ENCODE measurements at places on chromosomes 16 and 17.

GRCh38 chr16:74896389-74897370 lies 88.2 kb downstream of the WDR59 start:
- no peak for DNase-seq

DNA sequence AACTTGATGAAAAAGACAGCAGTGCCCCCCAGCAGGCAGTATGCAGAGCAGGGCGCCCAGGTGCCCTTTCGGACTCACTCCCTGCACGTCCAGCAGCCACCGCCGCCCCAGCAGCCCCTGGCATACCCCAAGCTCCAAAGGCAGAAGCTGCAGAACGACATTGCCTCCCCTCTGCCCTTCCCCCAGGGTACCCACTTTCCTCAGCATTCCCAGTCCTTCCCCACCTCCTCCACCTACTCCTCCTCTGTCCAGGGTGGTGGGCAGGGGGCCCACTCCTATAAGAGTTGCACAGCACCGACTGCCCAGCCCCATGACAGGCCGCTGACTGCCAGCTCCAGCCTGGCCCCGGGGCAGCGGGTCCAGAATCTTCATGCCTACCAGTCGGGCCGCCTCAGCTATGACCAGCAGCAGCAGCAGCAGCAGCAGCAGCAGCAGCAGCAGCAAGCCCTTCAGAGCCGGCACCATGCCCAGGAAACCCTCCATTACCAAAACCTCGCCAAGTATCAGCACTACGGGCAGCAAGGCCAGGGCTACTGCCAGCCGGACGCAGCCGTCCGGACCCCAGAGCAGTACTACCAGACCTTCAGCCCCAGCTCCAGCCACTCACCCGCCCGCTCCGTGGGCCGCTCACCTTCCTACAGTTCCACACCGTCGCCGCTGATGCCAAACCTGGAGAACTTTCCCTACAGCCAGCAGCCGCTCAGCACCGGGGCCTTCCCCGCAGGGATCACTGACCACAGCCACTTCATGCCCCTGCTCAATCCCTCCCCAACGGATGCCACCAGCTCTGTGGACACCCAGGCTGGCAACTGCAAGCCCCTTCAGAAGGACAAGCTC lies 43.2 kb downstream of the SREBF1 start:
- no peak for DNase-seq

DNA sequence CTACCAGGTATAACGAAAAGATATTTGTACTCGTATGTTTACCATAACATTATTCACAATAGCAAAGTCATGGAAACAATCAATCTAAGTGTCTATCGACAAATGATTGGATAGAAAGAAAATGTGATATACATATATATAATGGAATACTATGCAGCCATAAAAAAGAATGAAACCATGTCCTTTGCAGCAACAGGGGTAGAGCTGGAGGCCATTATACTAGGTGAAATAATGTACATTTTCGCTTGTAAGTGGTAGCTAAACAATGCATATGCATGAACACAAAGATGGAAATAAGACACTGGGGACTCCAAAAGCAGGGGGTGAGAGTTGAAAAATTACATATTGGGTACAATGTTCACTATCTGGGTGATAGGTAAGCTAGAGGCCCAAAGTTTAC lies 124.0 kb downstream of the MYO1D start:
- no peak for DNase-seq

DNA sequence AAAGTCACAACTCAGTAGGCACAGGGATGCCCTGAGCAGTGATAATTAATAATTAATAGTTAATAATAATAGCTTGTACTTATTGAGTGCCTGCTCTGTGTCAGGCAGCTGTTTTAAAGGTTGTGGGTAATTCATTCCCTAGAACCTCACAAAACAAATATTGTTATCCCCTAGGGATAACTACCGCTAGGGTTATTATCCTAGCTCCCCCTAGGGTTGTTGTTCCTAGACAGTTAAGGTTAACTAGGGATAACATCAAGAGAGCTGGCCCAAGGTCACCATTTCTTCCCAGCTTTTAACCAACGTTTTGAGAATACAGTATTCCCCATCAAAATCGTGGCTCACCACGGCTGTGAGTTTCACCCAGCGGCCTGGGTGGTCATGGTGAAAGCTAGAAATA lies 180.1 kb downstream of the PRKCB start:
- no peak for DNase-seq

GRCh38 chr16:19088341-19088916 lies 21.0 kb downstream of the COQ7 start:
- DNase-seq, result no peak

- DNase-seq, result no peak
Measured at GRCh38 chr17:13055131-13055530, 37.3 kb upstream of the ELAC2 start.

DNA sequence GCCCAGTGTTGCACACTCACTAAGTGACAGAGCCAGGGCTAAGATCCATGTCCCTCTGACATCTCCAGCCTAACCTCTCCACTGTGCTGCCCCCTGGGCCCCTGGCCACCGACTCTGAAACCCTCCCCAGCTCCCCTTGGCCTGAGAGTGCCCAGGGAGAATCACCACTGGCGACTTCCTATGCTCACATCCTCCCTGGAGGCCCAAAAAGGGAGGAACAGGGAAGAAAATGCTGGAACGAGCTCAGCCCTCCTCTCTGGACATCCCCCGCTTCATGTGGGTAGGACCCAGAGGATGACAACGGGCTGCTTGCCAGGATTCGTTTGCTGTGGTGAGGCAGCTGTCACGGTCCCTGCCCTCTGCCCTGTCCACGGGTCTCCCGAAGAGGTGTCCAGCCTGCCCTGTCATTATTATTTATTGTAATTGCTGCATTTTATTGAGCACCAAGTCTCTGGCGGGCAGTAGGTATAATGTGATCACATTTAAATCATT lies 153.5 kb upstream of the RPL38 start:
- DNase-seq, result no peak

GRCh38 chr17:45230787-45231480 lies 9.2 kb downstream of the FMNL1 start:
- DNase-seq, result no peak

DNA sequence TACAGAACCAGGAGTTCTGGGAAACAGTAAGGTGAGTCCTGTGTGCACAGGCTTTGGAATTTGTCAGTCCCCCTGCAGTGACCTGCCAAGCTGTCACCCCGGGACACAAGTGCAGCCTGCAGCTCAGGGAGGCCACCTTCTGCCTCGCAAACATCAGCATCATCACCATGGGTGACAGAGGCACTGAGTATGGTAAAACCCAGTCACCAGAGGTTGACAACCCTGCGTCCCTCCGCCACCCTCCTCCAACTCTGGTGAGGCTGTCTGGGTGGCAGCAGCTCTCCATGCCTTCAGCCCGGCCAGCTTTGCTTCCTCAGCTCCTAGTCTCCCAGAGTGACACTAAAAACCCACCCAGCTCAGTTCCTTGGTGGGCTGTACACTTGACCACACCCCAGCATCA lies 221.0 kb downstream of the CPPED1 start:
- DNase-seq, result no peak

DNA sequence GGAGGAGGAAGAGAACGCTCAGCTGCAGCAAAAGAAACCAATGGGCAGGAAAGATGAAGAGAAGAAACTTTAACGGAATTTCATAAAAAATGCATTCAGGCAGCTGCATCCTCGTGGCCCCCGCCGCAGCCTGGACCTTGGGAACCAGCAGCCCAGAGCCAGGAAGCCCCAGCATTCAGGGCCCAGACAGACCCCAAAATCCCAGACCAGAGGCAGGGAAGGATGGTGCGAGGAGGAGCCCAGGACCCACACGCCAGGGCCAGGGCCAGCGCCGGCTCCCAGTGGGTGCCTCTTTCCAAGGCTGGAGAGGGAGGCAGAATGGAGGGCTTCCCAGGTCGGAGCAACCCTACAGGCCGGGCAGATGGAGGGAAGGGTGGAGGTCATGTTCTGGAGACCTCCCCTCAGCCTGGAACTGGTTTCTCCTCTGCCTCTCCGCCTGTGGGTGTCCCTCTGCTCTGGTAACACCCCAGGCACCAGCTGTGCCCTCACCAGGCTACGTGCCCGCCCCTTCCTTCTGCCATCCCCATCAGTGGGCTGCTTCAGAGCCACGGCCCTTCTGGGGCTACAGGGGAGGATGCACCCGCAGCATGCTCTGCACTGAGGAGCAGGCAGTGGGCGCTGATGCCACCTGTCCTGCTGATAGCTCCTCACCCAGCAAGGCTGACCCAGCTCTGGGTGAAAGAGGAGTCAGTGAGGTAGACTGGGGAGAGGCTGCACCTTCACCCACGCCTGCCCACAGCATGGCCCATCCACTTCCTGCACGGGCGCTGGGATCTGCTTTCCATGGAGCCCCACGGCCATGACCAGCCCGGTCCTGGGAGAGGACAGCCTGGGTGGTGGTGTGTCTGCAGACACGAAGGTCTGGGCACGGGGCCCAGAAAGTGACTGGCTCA lies 1.2 kb upstream of the MIF4GD start:
- no peak for DNase-seq

DNA sequence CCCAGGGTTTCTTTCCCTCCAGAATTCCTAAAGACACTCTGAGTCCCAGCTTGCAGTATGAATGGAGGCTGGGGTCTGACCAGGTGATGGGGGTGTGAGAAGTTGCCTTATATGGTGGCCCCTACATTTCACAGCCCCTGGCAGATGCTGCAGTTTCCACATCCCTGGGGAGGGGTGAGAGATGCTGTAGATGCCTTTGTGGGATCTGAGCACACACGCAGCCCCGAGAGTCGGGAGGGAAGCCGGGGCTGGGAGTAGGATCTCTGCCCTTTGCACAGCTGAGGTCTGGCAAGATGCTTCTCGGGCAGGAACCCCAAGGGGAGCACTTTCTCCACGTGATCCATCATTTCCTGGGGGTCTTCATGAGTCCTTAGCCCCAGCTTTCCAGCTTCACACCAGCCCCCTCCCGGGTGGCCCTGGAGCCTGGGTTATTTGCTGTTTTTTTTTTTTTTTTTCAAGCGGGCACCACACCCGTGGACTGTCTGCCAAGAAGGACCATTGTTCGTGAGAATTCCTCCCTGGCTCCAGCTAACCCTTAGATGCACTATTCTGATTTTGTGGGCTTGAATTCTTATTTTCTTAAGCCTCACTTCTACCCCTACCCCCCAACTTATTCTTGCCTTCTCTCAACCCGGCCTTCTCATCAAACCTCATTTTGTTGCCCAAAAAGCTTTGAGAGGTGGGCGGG lies 50.6 kb downstream of the NTN1 start:
- no peak for DNase-seq

DNA sequence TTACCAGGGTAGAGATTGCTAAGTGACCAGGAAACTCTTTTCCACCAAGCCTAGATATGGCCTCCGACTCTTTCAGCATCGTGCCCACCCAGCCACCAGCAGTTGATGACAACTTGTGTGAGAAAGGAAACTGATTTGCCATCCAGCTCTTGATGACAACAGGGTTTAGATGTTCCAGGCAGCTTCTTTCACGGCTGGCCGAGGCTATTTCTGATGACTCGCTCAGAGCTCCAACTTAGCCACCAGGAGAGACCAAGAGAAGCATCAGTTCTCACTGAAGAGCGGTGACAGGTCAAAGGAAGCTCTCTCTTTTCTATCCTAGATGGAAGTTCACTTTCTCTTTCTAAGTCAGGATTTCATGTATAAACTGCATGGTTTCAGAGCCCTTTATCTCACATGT lies 61.2 kb downstream of the MPHOSPH6 start:
- no peak for DNase-seq

- no peak for DNase-seq
Measured at GRCh38 chr16:66250686-66251431, 115.6 kb upstream of the CDH5 start.

- DNase-seq, result no peak
Measured at GRCh38 chr16:30641378-30641982, 9.3 kb upstream of the PRR14 start.

GRCh38 chr17:38587947-38588787 lies 17.6 kb downstream of the SRCIN1 start:
- DNase-seq, result no peak

DNA sequence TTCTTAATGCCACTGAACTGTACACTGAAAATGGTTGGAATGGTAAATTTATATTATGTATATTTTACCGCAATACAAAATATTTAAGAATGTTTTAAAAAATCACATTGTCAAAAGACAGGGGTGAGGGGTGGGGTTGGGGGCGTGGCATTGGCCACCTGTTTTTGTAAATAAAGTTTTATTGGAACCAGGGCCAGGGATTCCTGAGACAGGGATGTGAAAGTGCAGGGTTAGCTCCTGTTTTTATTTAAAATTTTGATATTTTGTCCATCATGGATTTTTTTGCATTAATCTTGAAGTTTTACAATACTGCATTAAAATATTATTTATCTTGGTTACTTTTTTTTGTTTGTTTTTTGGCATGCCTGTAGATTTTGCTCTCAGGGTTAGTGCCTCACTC lies 2.3 kb upstream of the FA2H start:
- DNase-seq, result no peak

DNA sequence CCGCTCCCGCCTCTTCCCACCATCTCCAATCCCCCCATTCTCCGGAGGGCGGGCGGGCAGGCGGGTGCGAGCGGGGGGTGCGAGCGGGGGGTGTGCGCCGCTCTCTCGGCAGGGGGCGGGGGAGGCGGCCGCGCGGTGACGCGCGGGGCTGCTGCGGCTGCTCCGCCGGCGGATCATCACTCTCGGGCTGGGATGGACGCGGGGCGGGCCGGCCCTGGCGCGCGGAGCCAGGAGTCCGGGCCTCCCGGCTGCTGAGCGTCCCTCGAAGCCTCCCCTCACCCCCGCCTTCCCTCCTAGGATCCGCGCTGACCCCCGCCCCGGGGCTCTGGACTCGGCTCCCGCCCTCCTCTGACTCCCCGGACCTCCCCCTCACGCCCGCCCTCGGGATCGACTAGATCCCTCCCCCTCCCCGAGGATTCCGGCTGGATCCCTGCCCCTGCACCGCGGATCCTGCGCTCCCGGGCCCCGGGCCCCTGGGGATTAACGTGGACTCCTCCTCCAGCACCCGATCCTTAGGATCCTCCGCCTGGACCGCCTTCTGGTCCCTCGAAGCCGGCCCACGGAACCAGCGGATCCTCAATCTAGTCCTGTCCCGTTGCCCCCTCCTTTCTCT lies 946 bp upstream of the TMEM256 start:
- DNase-seq, result no peak

GRCh38 chr17:33864758-33865229 lies 390.3 kb upstream of the CCL2 start:
- no peak for DNase-seq

DNA sequence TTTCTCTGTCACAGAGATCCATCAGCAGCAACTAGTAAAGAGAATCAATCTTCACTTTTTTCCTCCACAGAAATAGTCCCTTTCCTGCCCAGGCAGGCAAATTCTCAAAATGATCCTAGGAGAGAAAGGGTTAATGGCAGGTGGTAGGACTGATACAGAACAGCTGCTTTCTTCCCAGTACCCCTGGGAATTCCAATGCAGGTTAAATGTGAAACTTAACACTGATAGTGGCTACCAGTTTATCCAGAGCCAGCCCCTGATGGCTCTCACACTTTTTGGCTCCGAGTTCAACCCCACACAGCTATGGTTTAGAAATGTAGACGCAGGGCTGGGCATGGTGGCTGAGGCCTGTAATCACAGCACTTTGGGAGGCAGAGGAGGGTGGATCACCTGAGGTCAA lies 22.2 kb downstream of the MARVELD3 start:
- no peak for DNase-seq

- DNase-seq, result no peak
Measured at GRCh38 chr17:39212841-39213480, 12.8 kb downstream of the STAC2 start.

- no peak for DNase-seq
Measured at GRCh38 chr17:66233023-66233753, 4.0 kb upstream of the APOH start.

GRCh38 chr16:72908362-72909167 lies 139.4 kb downstream of the ZFHX3 start:
- no peak for DNase-seq

All from stimulated activated CD8-positive, alpha-beta memory T cell treated with anti-CD3 and anti-CD28 coated beads, Interleukin-7, amount 100 ng/mL, for 24 hours (primary cell).